ENCODE measurements at places on chromosomes 11 and 22. TPM values are rescaled to one million over a fixed set of nuclear protein-coding genes. Genes with fewer than 3 reads are reported as not detected.

The MS4A14 gene
- total RNA-seq = not detected

The MAML2 gene
- total RNA-seq = 20.9 TPM

The STK33 gene
- 2.4 TPM for total RNA-seq

The TRIOBP gene
- 176 TPM for total RNA-seq

The OR52N4 gene
- total RNA-seq = not detected

The SESN3 gene
- total RNA-seq = 99.6 TPM

Data from smooth muscle cell of the pulmonary artery (primary cell).